Ascending aorta (tissue), 2 donors: ENCODE measurements at places on chromosomes 2 and 18.

- DNase-seq: no peak
Measured at GRCh38 chr2:61011678-61012077, 5.8 kb upstream of the PEX13 start.

DNA sequence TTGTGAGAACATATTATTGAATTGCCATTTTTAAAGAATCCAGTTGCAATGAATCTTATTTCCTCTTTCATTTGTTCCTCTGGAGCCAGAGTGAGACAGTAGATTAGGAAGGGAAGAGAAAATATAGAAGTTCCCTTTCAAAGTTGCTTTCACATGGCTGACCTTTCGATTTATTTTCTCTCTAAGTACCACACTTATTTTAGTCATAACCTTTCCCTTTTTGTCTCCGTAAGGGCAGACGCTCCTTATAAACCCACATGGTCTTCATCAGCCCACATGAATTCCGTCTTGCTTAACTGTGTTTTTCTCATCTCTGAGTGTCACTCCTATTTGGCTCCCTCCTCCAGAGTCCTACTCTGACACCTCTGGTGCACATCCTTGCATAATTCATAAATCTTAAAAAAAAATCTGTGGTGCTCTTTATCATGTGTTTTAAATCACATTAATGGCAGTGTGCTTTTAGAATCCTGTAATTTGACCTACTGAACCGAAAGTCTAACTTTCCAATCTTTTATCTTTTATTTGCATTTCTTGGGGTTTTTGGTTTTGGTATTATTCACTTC is 38.5 kb upstream of the ZNF396 start:
- no peak for DNase-seq

- no peak for DNase-seq
Measured at GRCh38 chr2:183812091-183812490, 687.8 kb downstream of the NUP35 start.

- no peak for DNase-seq
Measured at GRCh38 chr2:196823750-196824522, 14.8 kb upstream of the C2orf66 start.

- no peak for DNase-seq
Measured at GRCh38 chr2:143645921-143646645, 516.9 kb downstream of the ARHGAP15 start.

- DNase-seq: no peak
Measured at GRCh38 chr2:177348733-177349693, 43.6 kb upstream of the AGPS start.
